Left hindlimb (tissue), 1 donor: ENCODE measurements at places on chromosomes 12 and 14.

GRCh38 chr14:106831322-106831720 lies 1304.9 kb downstream of the TMEM121 start:
- DNase-seq, result no peak

- DNase-seq, result no peak
Measured at GRCh38 chr12:72214163-72214562, 58.0 kb upstream of the TRHDE start.

DNA sequence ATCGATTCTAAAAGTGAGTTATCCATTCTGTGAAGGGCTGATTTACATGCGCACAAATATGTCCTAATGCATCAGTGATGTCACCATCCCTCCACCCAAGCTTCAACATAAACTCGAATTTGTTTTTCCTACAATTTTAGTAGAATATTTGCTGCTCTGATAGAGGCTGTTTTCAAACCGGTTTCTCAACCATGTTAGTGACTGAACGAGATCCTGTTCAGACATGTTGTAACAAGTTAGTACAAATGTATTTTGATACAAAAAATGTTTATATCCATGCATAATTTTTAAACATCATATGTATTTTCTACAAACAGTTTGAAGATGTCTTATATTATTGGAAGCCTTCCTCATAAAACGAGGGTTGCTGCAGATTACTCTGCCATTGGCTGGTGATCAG lies 12.7 kb upstream of the PRB2 start:
- no peak for DNase-seq

DNA sequence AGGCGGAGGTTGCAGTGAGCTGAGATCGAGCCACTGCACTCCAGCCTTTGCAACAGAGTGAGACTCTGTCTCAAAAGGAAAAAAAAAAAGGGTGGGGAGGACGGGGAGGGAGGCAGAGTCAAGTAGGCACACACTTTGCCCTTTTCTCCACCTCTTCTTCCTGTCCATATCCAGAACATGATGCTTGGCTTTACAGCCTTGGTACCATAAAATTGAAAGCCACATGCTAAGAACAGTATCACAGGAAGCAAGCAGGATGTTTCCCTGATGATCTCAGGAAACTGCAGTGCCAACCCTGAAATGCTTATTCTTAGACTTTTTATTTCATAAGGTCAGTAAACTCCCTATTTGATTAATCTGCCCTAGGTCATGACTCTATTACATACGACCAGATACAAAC lies 32.5 kb upstream of the YAF2 start:
- DNase-seq, result no peak

DNA sequence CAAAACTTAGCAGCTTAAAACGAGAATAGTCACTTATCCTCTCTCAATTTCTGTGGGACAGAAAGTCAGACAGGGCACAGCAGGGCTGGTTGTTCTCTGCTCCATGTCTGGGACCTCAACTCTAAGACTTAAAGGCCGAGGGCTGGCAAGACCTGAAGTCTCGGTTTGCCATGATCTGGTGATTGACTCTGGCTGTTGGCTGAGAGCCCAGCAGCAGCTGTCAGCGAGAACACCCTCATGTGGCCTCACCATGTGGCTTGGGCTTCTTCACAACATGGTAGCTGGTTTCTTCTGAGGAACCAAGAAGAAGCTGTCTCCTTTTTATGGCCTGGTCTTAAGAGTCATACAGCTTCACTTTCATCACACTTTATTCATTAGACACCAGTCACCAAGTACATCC lies 1.7 kb upstream of the VASH1 start:
- DNase-seq, result peak; percentile 29

- no peak for DNase-seq
Measured at GRCh38 chr12:29282031-29282816, 98.7 kb downstream of the ERGIC2 start.

DNA sequence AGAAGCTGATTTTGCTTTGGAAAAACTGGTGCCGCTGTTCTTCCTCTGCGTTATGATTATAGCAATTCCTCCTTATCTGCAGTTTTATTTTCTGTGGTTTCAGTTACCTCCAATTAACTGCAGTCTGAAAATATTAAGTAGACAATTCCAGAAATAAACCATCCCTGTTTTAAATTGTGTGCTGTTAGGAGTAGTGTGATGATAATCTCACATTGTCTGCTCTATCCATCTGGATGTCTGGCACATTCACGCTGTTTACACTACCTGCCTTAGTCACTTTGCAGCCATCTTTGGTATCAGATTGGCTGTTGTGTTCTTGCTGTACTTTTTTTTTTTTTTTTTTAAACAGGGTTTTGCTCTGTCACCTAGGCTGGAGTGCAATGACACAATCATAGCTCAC lies 141.0 kb downstream of the GRIP1 start:
- DNase-seq, result no peak

DNA sequence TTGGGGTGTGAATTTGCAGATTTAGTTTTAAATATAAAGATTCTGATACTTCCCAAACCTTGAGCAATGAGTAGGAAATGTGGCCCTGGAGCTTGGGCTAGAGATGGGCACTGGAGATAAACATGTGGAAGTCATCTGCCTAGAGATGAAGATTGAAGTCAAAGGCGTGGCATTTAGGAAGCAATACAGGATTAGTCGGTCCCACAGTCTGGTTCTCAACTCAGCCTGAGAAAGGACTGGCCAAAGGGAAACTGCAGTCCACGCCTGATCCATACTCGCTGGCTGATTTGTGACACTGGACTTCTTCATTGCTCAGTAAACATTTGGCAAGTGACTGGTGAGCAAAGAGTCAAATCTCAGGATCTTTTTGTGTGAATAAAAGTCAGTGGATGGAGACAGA lies 268.2 kb upstream of the ATP2B1 start:
- no peak for DNase-seq

GRCh38 chr12:93789767-93790166 lies 112.6 kb downstream of the CRADD start:
- DNase-seq, result no peak

DNA sequence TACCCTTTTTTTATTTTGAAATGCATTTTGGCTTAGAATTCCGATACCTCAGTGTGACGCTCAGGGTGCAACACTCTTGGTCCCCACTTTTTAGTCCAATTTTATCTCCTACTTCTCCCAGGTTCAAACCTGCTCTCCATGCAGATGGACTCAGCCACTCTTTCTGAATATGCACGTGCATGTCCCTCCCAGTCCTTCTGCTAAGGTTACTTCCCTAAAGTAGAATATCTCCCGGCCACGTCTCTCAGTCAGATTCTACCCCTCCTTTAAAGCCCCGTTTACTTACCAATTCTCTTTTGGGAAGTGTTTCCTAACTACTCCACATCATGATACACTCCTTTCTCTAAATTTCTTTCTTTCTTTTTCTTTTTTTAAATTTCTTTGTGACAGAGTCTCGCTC lies 15.5 kb upstream of the PARP11 start:
- no peak for DNase-seq

DNA sequence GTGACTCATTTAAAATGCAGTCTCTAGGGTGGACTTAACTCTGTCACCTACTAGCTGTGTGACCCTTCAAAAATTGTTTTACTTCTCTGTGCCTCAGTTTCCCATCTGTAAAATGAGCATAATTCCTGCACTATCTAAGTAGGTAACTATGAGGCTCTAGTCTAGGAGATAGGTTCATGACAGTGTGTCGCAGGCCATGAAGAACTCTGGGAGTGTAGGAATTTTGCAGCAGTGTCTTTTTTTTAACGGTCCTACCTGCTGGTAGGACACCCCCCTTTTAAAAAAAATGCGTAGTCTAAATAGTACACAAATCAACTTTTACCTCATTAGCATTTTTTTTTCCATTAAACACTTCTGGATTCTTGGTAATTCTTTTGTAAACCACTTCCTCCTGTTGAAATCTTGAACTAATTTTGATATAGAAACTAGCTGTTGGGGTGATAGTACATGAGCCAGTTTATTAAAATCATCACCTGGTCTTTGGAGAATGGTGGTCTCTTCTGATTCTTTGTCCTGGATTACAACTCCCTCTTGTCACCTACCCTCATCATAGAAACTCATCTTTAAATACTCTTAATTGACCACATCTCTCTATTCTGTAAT lies 86.0 kb upstream of the SLC38A2 start:
- no peak for DNase-seq

DNA sequence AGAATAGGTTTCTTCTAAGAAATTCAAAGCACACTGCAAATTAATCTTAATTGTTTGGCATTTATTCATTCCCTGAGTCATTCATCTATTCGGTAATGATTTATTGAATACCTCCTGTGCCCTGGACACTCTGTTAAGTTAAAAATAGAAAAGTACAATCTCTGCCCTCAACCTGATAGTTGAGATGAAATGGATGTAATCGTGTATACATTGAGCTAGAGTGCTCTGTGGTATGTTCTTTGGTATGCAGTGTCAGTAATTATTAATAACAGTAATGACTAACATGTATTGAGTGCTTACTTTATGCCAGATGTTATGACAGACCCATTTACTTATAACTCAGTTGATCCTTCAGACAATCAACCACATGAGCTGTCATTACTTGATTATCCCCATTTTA lies 47.6 kb downstream of the UTP20 start:
- DNase-seq, result no peak

GRCh38 chr14:100546051-100546443 lies 41.2 kb downstream of the BEGAIN start:
- no peak for DNase-seq

DNA sequence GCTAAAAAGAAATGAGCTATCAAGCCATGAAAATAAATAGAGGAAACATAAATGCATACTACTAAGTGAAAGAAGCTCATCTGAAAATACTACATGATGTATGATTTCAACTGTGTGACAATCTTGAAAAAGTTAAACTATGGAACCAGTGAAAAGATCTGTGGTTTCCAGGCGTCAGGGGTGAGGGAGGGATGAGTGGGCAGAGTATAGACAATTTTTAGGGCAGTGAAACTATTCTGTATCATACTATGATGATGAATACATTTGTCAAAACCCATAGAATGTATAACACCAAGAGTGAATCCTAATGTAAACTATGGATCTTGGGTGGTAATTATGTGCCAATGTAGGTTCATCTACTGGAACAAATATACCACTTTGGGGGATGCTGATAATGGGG lies 21.3 kb downstream of the SPX start:
- no peak for DNase-seq

DNA sequence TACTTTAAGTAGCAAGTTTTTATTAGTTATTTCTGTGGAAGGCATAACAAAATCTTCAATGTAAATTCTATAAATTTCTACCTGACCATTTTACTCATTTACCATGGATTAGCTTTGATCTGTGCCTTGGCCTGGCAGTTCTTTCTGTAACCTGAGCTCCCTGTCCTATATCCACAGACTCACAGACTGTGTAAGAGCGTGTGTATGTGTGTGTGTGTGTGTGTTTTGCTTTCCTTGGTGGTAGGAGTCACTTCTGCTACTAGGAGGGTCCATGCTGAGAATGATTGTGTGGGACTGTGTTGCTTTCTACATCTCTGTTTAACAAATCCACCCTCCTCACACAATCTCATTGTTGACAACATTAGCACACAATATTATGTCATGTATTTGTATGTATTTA lies 221.2 kb upstream of the PELI2 start:
- DNase-seq, result no peak

DNA sequence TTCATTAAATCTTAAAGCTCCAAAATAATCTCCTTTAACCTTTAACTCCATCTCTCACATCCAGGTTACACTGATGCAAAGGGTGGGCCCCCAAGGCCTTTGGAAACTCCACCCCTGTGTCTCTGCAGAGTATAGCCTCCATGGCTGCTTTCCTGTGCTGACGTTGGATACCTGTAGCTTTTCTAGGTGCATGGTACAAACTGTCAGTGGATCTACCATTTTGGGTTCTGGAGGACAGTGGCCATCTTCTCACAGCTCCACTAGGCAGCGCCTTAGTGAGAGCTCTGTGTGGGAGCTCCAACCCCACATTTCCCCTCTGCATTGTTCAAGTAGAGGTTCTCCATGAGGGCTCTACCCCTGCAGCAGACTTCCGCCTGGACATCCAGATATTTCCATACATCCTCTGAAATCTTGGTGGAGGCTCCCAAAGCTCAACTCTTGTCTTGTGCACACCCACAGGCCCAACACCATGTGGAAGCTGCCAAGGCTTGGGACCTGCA lies 162.2 kb downstream of the RASSF9 start:
- no peak for DNase-seq

- no peak for DNase-seq
Measured at GRCh38 chr12:78179346-78179745, 348.7 kb downstream of the NAV3 start.

DNA sequence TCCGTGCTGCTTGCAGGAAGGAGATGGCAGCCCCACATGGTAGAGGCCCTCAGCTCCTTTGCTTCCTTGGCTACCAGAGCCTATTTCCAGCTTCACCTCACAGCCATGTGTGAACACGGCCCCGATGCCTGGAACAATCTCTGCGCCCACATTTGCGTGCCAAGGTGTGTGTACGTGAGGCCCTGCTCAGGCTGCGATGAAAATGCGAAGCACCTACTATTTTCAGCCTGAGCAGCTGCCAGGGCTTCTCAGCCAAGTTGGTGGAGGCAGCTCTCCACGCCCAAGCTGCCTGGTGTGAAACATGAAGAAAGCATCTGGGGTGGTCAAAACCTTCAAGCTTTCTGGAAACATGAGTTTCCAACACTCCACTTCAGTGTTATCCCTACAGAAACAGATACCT lies 177.8 kb upstream of the EGLN3 start:
- DNase-seq, result no peak

- peak; percentile 67 for DNase-seq
Measured at GRCh38 chr14:72617391-72618031, 276.4 kb downstream of the DPF3 start.

DNA sequence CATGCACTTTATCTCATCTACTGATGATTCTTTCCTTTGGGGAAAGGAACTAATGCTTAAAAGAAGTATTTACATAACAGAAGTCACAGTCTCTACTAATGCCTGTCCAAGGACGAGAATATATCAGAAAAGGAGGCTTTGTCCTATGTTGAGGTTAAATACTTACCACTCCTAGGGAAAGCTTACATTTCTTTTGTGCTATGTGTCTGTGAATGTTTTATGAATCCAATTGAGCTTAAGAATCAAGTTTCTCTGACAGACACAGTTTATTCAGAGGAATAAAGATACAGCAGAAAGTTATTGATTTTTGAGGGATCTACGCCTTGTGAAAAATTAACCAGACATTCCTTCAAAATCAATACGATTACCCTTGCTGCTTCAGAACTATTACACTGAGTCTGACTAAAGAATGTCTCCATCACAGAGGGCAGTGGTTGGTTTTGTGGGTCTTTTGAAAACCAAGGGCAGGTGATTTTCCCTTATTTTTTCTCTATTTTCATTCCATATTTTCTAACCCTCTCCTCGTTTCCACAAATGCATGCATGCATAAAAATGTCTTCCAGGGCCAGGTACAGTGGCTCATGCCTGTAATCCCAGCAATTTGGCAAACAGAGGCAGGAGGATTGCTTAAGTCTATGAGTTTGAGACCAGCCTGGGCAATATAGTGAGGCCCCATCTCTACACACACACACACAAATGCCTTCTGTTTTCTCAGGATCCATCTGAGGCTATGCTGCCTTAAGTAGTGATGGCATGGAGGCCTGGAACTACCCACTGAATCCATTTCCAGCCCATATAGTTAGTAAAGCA lies 1095.1 kb downstream of the GALC start:
- DNase-seq, result no peak

- DNase-seq, result no peak
Measured at GRCh38 chr12:114011711-114012110, 45.6 kb upstream of the RBM19 start.
